ENCODE measurements at places on chromosomes 11 and 22. TPM values are rescaled to one million over a fixed set of nuclear protein-coding genes. Genes with fewer than 3 reads are reported as not detected.

DNA sequence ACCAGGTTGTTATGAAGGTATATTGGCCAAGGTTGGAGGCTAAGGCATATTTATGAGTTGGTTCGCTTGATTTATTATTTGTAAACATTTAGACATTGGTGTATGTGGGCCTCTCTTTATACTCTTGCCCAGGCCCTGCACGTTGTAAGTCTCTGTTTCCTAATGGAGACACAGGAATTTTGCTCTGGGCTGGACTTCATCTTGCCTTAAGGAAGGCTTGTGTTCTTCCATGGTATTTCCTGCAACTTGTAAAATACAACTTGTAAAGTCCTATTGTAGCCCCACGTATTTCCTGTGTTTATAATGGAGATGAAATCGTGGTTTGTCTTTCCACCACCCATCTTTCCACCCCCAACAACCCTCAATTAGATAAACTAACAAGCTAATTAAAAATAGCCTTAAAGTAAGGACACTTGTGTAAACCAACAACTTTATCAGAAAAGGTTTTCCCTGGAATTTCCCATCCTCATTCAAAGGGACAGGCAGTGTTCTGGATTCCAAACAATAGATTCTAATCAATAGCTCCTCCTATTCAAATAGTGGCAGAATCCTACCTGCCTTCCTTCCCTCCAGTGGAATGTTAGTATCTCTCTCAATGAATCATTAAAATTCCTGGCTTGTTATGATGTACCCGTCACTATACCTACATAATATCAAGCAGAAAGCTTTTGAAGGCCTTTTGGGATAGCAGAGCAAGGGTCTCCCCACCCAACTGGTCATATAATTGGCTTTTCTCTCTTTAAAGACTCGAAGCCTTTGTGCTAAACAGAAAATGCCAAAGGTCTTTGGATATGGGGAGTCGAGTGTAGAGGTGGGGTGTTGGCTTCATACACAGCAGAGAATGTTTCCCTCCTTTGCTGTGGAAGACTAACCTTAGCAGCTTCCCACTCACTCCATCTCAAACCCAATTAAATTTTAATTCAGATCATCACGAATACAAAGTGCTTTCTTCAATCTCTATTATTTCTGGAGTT is 77.1 kb downstream of the UBASH3B start:
- H3K4me3 ChIP-seq, result no peak overlapping the region
- DNase-seq, result no peak
- no peaks in the 10 kb centered on the region for H3K36me3 ChIP-seq
- H3K27ac ChIP-seq, result peak overlapping the region; percentile 45

- H3K4me1 ChIP-seq, result peaks cover 11% of the 10 kb centered on the region
- DNase-seq, result no peak
- H3K36me3 ChIP-seq, result no peaks in the 10 kb centered on the region
Observed at GRCh38 chr11:119591836-119592310, 137.1 kb downstream of the NECTIN1 start.

GRCh38 chr11:128294671-128295050 is 292.7 kb downstream of the ETS1 start:
- no peak for DNase-seq
- H3K27me3 ChIP-seq, result no peaks in the 10 kb centered on the region
- H3K4me3 ChIP-seq, result no peak overlapping the region
- peaks cover 89% of the 10 kb centered on the region for H3K4me1 ChIP-seq
- H3K27ac ChIP-seq, result peak overlapping the region; percentile 91

- H3K27ac ChIP-seq, result no peak overlapping the region
- H3K4me3 ChIP-seq, result no peak overlapping the region
- H3K27me3 ChIP-seq, result no peaks in the 10 kb centered on the region
- H3K36me3 ChIP-seq, result no peaks in the 10 kb centered on the region
Observed at GRCh38 chr11:76167590-76167989, 38.7 kb downstream of the WNT11 start.

- peaks cover 13% of the 10 kb centered on the region for H3K36me3 ChIP-seq
- H3K4me3 ChIP-seq, result peak overlapping the region; percentile 99
- no peaks in the 10 kb centered on the region for H3K27me3 ChIP-seq
- peak; percentile 86 for DNase-seq
- peak overlapping the region; percentile 100 for H3K27ac ChIP-seq
- H3K4me1 ChIP-seq, result peaks cover 45% of the 10 kb centered on the region
Observed at GRCh38 chr11:208917-209260, 1.4 kb downstream of the RIC8A start.

DNA sequence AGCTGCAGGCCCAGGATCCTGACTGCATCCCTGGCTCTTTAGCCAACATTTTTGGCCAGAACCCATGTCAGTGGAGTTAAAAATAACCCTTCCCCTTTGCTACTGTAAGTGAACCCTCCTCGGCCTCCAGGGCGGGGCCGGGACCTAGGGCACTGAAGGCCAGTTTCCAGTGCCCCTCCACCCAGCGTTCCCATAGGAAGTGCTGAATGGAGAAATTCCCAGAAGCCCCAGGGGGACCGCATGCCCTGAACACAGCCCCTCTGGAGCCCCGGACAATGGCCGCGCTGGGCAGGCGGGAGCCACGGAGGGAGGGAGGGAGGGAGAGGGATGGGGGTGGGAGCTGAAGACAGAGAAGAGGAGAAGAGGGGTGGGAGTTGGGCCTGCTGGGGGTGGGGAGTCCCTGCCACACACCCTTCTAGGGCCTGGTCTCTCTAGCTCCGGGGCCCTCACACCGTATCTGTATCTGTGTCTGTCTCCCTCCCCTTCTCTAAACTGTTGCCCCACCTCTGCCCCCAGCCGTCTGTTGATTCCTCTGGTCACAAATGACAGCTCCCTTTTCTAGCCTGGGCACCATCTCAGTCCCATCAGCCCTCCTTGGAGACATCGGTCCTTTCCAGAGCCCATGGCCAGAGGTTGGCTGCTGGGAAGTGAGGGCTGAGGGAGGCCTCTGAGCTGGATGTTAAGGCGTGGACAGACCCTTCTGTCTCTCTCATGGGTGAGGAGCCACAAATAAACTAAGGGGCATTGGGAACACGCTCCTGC is 10.9 kb downstream of the PDGFB start:
- H3K27ac ChIP-seq, result peak overlapping the region; percentile 69
- peaks cover 53% of the 10 kb centered on the region for H3K4me1 ChIP-seq
- peaks cover 5% of the 10 kb centered on the region for H3K36me3 ChIP-seq
- no peak overlapping the region for H3K4me3 ChIP-seq
- DNase-seq, result no peak
- H3K27me3 ChIP-seq, result no peaks in the 10 kb centered on the region

DNA sequence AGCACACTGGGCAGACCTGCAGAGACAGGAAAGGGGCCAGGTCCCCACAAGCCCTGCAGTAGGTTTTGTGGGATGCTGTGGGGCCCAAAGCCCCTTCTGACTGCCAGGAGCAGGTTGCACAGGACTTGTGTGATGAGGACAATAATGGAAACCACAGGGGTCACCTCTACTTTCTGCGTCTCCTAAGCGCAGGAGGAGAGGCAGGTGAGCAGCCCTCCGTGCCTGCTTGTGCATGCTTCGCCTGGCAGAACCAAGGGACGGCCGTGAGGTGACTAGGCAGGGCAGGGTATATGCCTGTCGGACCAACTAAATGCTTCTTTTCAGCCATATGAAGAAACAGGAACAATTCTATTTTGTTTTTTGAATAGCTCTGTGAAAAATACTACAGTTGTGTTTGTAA is 77.9 kb upstream of the PITPNB start:
- no peak overlapping the region for H3K4me3 ChIP-seq
- no peaks in the 10 kb centered on the region for H3K27me3 ChIP-seq
- no peak overlapping the region for H3K27ac ChIP-seq
- peak; percentile 54 for DNase-seq

GRM5 gene
- 0.41 TPM for total RNA-seq

All from chondrocyte (in vitro differentiated cells).